ENCODE measurements at places on chromosomes 13 and 19.

GRCh38 chr13:22862478-22862877 is 318.3 kb upstream of the SGCG start:
- DNase-seq: no peak

DNA sequence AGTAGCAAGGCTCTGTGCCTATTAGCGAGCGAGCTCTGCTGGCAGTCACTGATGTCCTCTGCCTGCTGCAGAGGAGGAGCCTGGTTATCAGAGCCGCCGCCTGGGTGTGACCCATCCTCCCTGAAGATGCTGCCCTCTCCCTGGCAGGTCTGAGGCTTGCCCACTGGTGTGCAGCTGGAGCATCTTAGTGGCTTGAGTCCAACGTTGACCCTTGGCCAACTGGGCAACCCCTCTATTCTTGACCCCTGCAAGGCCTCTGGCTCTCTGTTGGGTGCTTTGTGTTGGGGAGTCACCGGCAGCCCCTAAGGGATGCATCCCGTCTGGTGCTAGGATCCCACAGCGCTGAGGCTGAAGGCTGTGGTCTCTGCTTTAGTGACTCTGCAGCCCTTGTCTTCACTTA is 277.9 kb upstream of the SOX1 start:
- no peak for DNase-seq

DNA sequence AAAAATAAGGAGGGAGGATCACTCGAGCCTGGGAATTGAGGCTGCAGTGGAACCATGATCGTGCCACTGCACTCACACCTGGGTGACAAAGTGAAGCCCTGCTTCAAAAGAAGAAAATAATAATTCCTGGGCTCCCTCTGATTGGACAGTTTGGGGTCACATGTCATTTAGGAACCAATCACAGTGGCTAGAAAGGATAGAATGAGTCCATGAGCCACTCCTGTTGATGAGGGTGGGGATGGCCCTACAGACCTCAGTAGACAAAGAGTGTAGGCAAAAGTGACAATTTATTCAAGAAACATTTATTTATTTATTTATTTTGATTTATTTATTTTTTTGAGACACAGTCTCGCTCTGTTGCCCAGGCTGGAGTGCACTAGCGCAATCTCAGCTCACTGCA is 26.8 kb upstream of the ADGRE5 start:
- no peak for DNase-seq

DNA sequence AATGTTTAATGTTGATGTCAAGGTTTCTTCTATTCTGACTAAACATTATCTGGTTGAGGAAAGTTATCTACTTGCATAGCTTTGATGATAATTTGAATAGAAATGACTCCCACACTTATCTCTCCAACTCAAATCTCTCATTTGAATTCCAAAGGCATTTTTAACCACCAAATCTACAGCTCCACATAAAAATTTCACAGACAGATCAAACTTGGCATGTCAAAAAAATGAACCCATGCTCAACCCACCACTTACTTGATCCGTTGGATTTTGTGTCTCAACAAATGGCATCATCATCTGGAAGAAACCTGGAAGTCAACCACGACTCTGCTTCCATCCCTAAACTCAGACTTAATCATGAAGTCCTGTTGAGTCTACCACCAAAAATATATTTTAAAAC is 1050.4 kb downstream of the EFNB2 start:
- no peak for DNase-seq

DNA sequence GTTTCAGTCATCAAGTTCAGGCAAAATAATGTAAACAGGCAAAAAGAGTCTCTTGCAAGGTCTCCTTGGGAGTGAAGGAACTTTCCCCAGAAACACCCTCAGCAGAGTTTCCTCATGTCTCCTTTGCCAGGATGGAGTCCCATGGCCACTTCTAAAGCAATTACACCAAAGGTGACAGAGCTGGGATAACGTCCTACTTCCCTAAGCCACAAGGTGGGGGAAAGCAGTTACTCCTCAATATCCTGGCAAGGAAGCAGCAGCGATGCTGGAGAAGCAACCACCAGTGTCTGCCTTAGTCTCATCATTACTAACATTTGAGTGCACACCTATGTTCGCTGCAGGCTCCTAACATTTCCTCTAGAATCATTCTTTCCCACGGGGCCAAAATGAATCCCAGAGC is 88.6 kb downstream of the UBL3 start:
- no peak for DNase-seq

DNA sequence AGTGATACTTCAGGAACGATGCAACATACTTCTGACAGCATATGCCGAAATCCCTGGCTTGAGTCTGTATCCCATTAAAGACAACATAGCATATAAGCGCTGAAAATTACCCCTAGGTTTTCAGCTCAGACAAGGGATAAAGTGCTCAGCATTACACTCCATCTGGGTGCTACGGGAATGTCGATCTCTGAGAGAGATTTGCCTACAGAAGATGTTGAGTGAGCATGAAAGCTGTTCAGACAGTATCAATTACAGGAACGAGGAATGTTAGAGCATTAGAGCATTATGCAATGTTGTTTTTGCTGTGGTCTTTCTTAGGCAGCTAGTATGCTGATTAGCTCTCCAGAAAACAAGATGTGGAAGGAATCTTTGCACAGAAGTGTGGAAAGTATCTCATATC is 484.5 kb downstream of the LIG4 start:
- DNase-seq: no peak

DNA sequence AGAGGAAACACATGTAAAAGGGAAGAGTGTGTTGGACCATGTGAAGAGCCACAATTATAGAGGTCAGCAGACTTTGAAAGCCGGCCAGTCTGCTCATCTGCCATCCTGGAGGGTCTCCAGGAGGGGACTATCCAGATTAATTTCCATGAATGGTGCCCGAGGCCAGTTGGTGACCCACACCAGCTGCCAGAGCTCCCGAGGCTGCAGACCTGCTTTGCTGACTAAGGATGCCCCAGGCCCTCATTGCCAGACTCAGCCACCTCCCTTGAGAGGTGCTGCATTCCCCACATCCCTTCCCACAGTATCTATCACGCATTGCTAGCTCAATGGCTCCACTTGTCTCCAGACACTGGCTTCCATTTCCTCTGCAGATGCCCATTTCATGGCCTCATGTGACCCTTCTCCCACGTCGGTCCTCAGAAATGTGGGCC is 110.3 kb downstream of the NALCN start:
- DNase-seq: no peak

GRCh38 chr13:41182231-41182630 is 12.1 kb downstream of the KBTBD7 start:
- DNase-seq: no peak

DNA sequence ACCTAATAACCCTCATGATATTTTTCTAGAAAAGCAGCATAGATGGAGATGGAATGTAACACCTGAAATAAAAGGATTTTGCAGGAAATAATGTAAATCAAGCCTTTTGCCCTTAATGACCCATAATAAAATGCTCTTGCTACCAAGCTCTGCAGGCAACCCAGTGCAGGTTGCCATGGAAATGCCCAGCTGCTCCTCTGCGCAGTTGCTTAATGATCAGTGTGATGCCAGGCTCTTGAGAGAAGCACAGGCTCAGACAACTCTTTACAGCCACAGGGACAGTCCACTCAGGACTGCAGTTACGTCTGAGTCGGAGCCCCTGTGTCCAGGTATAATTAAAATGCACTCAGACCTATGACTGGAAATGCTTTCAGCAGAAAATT is 165.5 kb downstream of the LACC1 start:
- DNase-seq: no peak

DNA sequence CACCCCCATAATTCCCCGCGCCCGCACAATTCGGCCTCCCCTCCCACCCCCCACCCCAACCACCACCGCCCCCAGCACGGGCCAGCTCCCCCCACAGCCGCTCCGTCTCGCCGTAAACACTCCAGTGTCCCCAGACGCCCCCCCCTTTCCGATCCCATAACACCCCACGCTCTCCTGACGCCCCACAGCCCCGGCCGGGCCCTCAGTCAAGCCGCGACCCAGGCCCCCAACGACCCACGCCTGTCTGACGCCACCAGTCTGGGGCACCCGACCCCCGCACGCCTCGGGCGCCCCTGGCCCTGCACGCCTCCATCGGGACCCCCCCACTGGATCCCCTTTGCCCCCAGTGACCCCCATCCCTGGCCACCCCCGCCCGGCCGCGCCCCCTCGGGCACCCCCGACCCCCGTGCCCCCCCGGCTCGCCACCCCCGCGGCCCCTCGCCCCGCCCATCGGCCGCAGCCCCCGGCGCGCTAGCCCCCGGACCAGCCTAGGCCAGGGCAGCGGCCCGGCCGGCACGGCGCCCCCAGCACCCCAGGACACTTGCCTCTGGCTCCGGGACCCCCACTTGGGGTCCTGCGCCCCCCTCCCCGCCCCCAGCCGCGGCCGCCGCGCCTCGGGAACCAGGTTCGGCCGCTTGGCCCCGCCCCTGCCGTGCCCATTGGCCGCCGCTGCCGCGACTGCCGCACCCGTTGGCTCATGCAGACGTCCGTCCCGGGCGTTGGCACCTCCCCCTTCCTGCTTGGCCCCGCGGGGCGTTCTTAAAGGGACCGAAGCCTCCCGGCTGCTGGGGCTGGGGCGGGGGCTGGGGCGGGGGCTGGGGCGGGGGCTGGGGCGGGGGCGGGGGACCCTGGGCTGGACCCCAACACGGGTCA is at the start of gene FKBP8:
FKBP8 (minus strand) TSS at position 633 of the 873 bp plus-strand sequence. CDS start 1,603 bp downstream, outside the sequence.
- peak; percentile 92 for DNase-seq

DNA sequence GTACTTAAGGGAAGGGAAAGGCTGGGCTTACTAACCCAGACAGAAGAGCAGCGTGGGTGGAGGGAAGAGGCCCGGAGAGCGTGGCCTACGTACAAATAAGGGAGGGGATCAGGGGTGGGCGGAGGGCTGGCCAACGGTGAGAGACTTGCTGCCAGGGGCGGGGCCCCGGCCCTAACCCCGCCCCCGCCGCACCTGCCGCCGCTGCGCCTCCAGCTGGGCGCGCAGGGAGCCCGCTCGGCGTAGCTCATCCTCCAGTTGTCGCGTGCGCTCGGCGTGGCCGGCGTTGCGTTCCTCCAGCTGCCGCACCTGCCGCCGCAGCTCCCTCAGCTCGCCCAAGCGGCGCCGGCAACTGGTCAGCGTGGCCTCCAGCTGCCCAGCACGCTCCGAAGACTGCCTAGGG is 5.7 kb downstream of the HOOK2 start:
- peak; percentile 46 for DNase-seq

DNA sequence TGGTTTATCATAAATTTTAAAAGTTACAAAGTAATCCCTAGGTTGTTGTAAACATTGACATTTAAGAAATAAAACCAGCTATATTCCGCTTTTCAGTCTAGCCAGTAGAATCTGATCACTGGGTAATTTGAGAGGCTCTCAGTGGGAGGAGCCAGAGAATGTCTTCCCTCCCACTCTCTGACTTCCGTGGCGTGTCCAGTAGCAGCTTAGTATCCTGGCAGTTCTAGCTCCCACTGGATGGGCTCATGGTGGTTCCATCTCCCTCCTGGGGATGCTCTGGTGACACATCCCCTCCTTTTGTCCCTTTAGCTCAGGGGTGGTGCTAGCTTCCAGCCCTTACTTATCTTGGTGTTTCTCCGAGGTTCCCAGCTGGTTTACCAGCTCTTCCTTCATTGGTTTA is 34.5 kb downstream of the MTUS2 start:
- DNase-seq: no peak

GRCh38 chr19:13463296-13463695 is 43.0 kb downstream of the CACNA1A start:
- no peak for DNase-seq

GRCh38 chr13:33940898-33941297 is 122.9 kb downstream of the RFC3 start:
- DNase-seq: no peak

DNA sequence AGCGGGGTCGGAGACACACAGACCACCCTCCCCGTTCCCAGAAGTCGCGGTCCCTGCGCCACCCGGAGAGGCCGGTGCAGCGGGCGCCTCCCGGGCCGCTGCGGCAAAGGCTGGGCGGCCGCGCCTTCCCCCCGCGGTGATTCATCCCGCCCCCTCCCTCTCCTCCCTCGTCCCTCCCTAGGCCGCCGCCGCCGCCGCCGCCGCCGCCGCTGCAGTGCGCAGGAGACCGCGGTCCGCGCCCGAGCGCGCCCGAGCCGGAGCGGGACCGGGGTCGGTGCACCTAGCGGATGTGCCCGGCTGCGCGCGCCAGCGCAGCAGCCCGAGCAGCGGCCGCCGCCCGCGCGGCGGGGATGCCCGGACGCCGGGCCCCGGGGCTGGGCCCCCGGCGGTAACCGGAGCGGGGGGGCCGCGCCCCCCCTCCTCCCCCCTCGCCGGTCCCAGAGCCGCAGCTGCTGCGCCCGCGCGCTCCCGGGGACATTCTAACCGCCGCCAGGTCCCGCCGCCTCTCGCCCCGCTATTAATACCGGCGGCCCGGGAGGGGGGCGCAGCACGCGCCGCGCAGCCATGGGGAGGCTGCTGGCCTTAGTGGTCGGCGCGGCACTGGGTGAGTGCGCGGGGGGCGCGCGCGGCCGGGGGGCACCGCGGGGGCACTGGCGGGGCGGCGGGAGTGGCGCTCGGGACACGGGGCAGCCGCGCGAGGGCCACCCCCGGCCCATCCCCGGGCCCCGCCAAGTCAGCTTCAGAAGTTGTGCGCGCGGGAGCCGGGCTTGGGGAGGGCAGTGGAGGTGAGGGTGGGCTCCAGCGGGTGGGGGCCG is at the start of gene SCN1B:
SCN1B (plus strand) TSS at position 214 of the 815 bp plus-strand sequence; CDS start at position 565, 351 bp downstream.
- peak; percentile 42 for DNase-seq

GRCh38 chr19:1736280-1736679 is 17.0 kb upstream of the ONECUT3 start:
- DNase-seq: no peak

- DNase-seq: no peak
These were observed 942.4 kb upstream of the PCDH20 start for GRCh38 chr13:62357887-62358645.

GRCh38 chr13:106440866-106441265 is 94.6 kb downstream of the EFNB2 start:
- no peak for DNase-seq

DNA sequence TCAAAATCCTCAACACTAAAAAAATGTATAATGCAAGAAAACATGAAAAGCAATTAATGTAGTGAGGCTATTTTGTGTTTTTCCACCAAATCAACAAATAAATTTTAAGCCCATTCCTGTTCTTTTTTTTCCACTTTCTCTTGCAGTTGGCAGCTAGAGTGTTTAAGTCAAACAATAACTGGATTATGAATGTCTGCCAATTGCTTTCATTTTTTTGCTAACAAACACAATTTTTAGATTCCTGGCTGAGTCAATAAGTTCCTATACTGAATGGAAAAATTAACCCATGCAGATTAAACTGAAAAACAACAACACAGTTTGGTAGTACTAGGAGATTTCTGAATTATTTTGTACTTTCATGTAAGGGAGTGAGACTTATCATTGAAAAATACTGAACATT is 232.4 kb downstream of the SLITRK5 start:
- no peak for DNase-seq

- no peak for DNase-seq
These were observed 180.7 kb downstream of the STK24 start for GRCh38 chr13:98396071-98396710.

GRCh38 chr19:3456925-3457527 is 23.3 kb downstream of the SMIM24 start:
- no peak for DNase-seq

DNA sequence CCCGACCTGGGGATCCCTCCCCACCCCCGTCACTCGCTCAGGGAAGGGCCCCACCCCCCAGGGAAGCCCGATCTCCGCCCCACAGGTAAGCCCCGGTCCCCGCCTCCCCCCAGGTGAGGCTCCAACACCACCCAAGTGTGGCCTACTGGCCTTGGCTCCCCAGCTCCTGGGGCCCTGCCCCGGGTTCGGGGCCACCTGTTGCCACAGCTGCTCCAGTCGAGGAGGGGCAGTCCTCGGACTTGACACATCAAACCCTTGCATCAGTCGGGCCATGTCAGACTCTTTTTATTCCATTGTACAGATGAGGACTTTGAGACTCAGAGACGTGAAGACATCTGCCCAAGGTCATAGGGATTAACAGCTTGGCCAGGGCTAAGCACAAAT is 512 bp downstream of the CC2D1A start:
- no peak for DNase-seq
